ENCODE measurements at places on chromosomes 4 and X.

- no peak for DNase-seq
Measured at GRCh38 chrX:136865270-136866158, 15.0 kb downstream of the RBMX start.

- DNase-seq = no peak
Measured at GRCh38 chrX:108439426-108439942, at the start of gene COL4A5. COL4A5 (plus strand) TSS chrX:108439838; CDS start chrX:108440126, 288 bp downstream.

DNA sequence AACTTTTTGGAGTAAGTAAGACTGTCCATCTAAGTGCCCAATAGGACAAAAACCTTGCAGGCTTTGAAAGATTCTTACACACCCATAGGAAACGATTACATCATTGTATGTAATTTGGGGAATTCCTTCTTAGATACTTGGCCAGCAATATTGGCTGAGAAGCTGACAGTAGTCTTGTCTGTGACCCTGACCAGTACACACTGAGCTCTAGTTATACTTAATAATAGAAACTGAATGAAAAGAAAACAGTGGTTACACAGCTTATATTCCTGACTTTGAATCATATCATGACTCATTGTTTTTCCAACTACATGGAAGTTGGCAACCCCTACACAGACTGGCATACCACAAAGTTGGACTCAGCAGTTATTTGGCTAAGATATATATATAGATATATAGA, 7.1 kb upstream of the TLR2 start:
- DNase-seq = no peak

- no peak for DNase-seq
Measured at GRCh38 chr4:89599026-89599425, 237.9 kb downstream of the SNCA start.

GRCh38 chrX:39416547-39417260, 615.4 kb downstream of the MID1IP1 start:
- DNase-seq = no peak

DNA sequence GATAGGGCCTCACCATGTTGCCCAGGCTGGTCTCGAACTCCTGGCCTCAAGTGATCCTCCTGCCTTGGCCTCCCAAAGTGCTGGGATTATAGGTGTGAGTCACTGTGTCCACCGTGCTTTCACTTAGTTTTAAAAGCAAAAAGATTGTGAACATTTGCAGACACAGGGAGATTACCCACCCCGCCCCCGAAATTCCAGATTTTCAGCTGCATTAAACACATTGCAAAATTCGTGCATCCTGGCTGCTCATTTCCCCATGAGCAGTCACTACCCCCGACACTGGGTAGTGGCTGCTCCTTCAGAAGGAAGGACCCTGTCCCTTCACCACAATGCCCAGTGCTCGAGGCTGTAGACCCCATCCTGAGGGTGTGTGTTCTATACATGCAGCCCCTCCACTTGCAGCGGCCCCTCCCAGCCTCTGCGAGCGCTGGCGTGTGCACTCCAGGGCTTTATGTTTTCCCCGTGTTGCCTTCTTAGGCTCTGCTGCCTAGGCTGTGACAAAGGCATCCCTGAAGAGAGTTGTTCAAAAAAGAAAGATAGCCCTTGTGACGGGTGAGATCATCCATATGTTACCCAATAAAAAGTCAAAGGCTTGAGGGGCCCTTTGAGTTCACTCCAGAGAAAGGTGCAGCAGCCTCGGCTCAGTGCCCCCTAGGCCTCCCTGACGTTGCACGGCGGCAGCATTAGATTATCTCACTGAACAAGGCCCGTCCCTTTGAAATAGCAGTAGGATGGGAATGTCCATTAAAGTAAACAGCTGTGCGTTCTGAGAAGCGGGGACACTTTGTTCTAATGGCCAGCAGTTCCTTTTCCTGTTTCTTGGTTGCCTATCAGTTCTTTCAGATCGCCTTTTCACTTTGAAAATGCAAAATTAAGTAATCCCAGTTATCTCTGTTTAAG, 71.6 kb downstream of the SHROOM2 start:
- DNase-seq = no peak

DNA sequence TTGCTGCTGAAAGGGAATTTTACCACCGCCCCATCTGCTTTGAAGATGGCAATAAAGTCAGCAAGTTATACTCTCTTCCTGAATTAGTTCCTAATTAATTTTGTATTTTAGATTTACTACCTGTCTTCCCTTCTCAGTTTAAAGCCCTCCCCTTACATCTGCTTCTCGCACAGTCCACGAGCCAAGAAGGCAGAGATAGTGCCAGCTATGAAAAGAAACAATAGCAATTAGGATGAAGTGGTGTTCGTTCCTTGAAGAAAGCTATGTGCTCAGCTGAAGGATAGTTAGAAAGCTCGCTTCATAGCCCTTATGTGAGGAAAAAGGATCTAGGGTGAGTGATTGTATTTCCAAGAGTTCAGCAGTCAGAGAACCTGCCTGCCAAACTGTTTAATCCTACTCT, 1678.8 kb upstream of the TENM3 start:
- DNase-seq = no peak

DNA sequence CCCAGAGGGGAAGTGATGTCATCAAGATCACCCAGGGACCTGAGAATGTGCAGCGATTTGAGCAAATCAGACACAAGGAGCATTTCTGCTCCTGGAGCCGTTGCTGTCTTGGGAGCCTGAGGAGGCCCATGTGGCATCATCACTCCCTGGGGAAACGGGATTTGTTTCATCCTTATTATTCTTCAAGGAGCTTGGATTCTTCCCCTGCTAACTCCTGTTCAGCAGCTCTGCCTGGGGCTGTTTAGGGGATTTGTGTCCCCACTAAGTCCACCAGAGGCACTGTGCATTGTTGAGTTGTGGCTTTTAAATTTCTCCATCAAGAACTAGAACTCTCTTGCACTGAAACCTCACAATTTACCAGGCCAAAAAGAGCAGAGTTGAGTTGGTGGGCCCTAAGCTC, 104.2 kb upstream of the MSX1 start:
- DNase-seq = no peak

DNA sequence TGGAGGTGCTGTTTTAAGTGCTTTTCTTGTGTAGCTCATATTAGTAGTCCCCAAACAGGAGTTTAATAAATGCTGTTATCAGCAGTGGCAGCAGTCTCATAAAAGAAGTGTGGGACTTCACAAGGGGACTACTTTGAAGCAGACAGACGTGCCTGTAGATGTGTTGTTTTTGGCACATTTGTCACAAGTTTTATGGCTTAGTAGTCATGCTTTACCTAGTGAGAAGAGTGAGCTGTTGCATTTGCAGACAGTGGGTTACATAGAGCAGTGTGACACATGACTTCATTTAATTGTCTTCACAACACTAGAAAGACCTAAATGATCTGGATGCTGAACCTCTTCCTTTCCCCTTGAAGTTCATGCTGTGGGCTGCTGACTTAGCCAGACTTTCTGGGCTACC, 149.5 kb upstream of the MBNL3 start:
- DNase-seq = no peak

GRCh38 chr4:97987019-97987648, 156.1 kb downstream of the STPG2 start:
- no peak for DNase-seq

- no peak for DNase-seq
Measured at GRCh38 chr4:183636923-183637322, 22.1 kb downstream of the RWDD4 start.

- no peak for DNase-seq
Measured at GRCh38 chr4:18020145-18020670, 1.3 kb downstream of the LCORL start.

- no peak for DNase-seq
Measured at GRCh38 chr4:21276046-21276445, 575.8 kb downstream of the PACRGL start.

GRCh38 chrX:67717571-67717970, 173.8 kb downstream of the AR start:
- DNase-seq = no peak

- no peak for DNase-seq
Measured at GRCh38 chr4:185219551-185220344, 10.3 kb downstream of the SNX25 start.

Measured in stimulated activated CD8-positive, alpha-beta memory T cell treated with anti-CD3 and anti-CD28 coated beads, Interleukin-7, amount 100 ng/mL, for 48 hours (primary cell).